ENCODE measurements at places on chromosomes 3 and 15. TPM values are rescaled to one million over a fixed set of nuclear protein-coding genes. Genes with fewer than 3 reads are reported as not detected.
A peak's percentile ranks its signal among the peaks of the same experiment; 100 is the strongest.

- H3K36me3 ChIP-seq = no peaks in the 10 kb centered on the region
- peaks cover 30% of the 10 kb centered on the region for H3K4me1 ChIP-seq
- H3K27ac ChIP-seq = peak overlapping the region; percentile 79
These were observed 31.7 kb downstream of the GOLGA6A start for GRCh38 chr15:74050556-74051234.

GRCh38 chr3:136409549-136409948, 159.4 kb downstream of the PCCB start:
- H3K4me3 ChIP-seq = no peak overlapping the region
- H3K27ac ChIP-seq = no peak overlapping the region
- peaks cover 8% of the 10 kb centered on the region for H3K36me3 ChIP-seq
- no peak for DNase-seq

DNA sequence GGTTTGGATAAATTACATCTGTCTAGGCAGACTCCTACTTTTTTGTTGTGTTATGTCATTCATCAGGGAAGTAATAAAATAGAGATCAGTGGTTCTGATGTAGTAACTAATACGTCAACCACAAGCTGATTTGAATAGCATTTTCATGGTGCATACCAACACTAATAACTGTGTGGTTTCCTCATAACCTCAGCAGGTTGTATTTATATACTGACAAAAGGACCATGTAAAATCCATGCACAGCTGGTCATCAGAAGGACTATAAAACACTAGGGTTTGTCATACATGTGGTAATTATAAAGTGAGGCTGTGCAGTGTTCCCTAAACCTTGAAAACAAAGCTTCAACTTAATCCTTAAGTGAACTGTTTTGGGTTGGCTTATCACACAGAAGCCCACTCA, 216.8 kb upstream of the RBMS3 start:
- DNase-seq = peak; percentile 2
- peaks cover 13% of the 10 kb centered on the region for H3K4me1 ChIP-seq
- H3K27me3 ChIP-seq = no peaks in the 10 kb centered on the region
- no peak overlapping the region for H3K27ac ChIP-seq
- no peaks in the 10 kb centered on the region for H3K36me3 ChIP-seq

DNA sequence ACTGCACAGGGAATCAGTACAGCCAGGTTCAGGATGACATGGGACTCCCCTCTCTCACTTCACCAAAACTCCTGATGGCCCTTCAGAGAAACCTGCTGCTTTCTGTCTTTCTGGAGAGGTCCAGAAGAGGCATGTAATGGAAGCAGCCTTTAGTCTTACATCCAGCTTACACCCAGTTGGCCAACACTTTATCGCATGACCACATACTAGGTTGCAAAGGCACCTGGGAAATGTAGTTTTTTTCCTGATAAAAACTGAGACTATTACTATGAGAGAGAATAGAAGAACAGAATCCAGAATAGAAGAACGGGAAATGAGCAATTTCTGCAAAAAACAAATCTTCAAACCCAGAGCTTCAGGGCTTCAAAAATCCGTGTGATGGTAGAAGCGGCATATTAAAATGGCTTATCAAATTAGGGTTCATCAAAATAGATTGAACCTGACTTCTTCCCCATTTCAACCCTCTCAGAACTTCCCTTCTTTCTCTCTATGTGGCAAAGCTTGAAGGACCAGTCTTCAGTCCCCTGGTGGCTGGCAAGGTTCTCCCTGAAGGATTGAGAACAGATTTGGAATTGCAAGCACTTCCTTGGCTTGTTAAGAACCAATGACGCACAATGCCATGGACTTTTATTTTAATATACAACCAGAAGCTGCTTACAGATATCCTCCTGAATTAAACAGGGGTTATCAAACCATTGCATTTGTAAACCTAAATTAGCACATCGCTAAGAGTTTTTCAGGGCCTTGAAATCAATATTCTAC, 34.4 kb downstream of the CORO2B start:
- no peak overlapping the region for H3K27ac ChIP-seq
- peaks cover 9% of the 10 kb centered on the region for H3K4me1 ChIP-seq
- no peak for DNase-seq
- no peaks in the 10 kb centered on the region for H3K27me3 ChIP-seq
- no peak overlapping the region for H3K4me3 ChIP-seq
- no peaks in the 10 kb centered on the region for H3K36me3 ChIP-seq

The SKIC8 gene
- total RNA-seq = 24.1 TPM
